ENCODE measurements at places on chromosomes 6 and 20.

DNA sequence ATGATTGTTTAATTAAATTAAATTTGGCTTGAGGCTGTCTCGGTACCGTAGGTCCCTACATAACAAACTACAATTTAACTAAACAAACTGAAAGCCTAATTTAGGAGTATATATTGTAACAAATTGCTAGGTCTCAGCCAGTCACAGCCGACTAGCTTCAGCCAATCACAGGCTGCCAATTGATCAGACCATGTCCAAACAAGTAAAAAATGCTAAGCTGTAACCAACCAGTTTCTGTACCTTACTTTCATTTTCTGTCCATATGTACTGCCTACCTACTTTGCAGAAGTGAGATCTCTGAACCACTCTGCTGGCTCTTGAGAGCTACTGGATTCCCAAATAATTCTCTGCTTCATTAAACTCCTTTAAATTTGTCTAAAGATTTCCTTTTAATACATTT is 648.0 kb upstream of the GJE1 start:
- no peak for DNase-seq

- no peak for DNase-seq
Observed at GRCh38 chr6:33377171-33377570, 14.5 kb upstream of the KIFC1 start.

DNA sequence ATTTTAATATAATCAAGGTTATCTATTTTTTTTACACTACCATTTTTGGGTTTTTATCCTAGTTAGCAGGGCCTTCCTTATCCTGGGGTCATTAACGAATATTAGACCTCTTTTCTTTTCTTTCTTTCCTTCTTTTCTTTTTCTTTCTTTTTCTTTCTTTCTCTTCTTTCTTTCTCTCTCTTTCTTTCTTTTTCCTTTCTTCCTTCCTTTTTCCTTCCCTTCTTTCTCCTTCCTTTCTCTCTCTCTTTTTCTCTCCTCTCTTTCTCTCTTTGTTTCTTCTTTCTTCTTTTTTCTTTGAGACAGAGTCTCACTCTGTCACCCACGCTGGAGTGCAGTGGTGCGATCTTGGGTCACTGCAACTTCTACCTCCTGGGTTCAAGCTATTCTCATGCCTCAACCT is 120.4 kb upstream of the PDE7B start:
- no peak for DNase-seq

GRCh38 chr6:73798592-73798991 is 102.6 kb downstream of the CD109 start:
- no peak for DNase-seq

GRCh38 chr6:56152611-56153010 is 94.8 kb downstream of the COL21A1 start:
- DNase-seq, result no peak

DNA sequence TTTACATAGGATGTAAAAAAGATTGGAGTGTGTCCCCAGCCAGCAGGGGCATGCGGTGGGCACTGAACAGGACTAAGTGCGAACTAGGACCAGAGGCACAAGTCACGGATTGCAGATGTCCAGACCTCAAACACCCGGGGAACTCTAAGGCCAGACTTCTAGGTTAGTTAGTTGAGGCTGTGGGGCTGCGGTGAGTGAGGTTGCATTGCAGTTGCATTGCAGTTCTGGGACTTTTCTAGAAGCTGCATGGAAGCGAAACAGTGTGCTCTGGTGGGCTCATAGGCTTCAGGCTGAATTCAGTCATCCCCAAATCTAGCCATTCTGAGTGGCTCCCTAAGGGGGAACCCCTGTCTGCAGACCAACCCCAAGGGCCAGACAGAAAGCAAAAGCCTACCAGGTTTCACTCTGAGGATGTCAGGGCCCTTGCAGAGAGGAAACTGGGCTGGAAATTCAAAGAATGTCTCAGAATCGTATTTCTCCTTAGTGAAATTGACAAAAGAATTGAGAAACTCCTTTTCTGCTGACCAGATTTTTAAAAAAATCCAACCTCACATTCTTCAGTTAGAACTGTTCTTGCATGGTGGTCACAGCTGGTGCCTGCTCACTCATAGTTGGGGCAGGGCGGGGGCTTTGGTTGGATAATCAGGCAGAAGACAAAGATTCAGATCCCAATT is 182.8 kb downstream of the ZDHHC14 start:
- no peak for DNase-seq

- DNase-seq, result no peak
Observed at GRCh38 chr6:135814043-135814442, 37.5 kb upstream of the PDE7B start.

GRCh38 chr6:36050305-36050704 is 22.7 kb downstream of the MAPK14 start:
- no peak for DNase-seq

DNA sequence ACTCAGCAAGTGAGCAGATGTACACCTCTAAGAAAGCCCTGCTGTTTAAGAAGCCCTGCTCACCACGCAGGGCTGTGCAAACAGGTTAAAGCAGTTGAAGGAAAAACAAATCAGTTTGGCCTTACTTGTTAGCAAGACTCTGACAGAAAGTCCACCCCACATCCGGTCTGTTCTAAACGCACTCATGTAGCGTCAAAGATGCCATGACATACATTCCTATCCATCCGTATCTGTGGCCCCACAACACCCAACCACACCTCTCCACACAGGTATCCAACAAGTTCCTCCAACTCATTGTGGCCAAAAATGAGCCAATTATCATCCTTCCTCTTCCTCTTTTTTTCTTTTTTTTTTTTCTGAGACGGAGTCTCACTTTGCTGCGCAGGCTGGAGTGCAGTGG is 22.8 kb upstream of the RAB22A start:
- DNase-seq, result no peak

DNA sequence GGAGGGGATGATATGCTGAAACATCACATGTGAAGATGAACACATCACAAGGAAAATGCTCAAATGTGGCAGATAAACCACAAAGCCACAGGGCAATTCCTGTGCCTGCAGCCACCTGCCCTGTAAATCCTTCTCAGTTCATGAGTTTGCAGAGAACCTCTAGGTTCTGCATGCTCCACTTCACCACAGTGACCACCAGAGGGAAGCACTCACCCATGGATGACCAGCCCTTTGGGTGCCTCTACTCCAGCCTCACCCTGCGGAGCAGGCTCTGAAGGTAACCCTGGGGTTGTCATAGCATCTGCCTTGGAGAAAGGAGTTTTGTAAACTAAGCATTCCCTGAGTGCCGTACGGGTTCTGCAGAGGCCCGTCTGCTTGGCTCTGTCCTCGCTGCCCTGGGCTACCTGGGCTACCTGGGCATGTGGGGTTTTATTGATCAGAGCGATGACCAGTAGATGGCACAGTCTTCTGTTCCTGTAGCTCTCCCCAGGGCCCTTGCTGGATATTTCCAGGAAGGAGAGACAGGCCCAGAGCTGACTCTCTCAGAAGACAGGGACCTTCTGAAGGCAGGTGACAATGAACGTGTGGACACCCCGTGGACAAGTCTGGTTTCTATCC is 31.7 kb upstream of the CST1 start:
- DNase-seq, result peak; percentile 8
